Fibroblast of the aortic adventitia (primary cell): ENCODE measurements at places on chromosomes 1 and 21. TPM values are rescaled to one million over a fixed set of nuclear protein-coding genes. Genes with fewer than 3 reads are reported as not detected.

Gene FCGR2B
- not detected in 2 replicates for total RNA-seq

Gene LYPD8
- 0.27 TPM in 1 of 2 replicates, not detected in the other for total RNA-seq

Gene SPRR2F
- not detected in 2 replicates for total RNA-seq

Gene ENAH
- total RNA-seq, result 131 and 148 TPM in 2 replicates

Gene DEGS1
- total RNA-seq, result 32.6 and 125 TPM in 2 replicates

Gene CFHR1
- total RNA-seq, result 1.1 TPM in 1 of 2 replicates, not detected in the other

Gene KIF14
- 1.8 and 13.4 TPM in 2 replicates for total RNA-seq

DNA sequence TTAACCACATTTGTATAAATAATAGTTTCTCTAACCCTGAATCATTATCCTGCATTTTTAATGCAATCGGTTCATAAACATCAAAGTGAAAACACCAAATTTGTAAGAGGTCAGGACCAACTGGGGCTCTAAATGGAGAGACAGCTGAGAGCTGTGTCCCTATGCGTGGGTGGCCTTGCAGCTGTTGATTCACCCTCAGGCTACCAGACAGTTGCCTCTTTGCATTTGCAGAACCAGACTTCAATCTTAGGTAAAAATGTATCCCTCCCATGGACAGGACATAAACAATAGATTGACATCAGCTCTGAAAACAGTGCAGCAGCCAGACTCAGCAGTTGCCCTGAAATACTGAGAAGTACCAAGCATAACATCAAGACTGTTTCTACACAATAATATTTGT lies 8.8 kb upstream of the TGFB2 start:
- no peak for DNase-seq

GRCh38 chr21:33025106-33025488 lies 638 bp upstream of the OLIG2 start:
- no peak for DNase-seq

- DNase-seq, result no peak
These were observed 73.8 kb downstream of the ZNF326 start for GRCh38 chr1:90068611-90069280.

DNA sequence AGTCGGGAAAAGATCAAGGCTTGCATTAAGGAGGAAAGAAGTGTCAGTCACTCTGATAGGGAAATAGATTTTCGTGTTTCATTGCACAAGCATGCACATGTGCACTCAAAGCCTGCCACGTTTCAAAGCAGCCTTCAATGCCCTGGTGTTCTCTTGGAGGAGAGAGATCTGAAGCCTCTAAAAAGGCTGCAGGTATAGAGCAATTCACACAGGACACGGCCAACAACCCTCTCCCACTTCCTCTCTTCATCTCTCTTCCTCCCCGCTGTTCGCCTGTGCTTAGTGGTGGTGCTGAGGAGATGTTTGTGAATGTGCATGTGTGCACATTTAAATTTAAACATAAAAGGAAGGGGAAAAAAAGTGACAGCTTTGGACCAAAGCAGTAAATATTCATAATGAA lies 117.7 kb downstream of the NUF2 start:
- DNase-seq, result no peak

DNA sequence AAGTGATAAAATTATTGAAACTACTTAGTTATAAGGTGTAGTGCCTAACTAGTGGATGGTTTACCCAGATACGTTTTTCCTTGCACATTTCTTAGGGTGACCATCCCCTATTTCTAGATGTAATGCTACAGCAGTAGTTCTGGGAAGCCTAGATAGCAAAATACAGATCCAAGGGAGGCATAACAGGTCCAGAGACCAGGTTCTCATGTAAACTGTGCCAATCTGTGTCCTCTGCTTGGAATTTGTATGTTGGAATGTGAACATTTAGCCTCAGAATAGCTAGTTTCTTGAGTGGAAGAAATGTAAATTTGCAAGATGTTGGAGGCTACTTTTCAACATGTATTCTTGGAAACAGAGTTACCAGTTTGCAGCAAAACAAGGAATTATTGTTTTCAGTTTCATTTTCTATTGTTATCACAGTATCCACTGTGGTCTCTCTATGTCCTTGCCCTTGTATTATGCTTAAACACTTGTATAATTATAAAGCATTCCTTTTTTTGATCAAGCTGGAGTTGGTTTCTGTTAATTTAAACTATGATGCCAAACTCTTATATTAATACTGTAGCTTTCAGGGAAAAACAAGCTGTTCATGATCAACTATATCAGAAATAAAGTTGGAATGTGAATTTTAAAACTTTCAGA lies 102.0 kb upstream of the BRINP3 start:
- DNase-seq, result no peak

- no peak for DNase-seq
These were observed 33.5 kb downstream of the EPHX1 start for GRCh38 chr1:225843426-225843795.

DNA sequence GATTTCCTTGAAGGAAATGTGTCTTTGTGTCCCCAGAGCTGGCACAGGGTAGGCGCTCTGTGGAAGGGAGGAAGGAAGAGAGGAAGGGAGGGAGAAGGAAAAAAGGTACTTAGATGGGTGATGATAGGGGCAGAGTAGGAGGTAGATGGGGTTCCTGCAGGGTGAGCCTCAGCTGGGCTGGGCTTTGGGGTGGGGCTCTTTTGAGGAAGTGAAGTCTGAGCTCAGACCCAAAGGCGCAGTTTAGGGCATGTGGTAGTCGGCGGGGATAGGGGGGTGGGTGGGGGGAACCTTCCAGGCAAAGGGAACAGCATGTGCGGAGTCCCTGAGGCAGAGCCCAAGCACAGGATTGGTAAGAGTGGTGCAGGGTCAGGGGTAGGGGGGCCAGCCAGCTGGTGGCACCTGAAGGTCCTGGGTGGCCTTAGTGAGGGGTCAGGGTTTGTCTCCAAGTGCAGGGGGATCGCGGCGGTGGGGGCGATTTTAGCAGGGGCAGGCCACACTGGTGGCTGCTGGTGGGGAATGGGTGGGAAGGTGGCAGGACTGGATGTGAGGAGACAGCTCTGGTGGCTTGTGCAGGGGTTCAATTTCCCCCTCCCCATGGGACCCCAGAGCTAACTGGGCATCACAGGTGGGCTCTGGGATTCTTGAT lies 8.4 kb upstream of the HTR6 start:
- no peak for DNase-seq

GRCh38 chr1:236100799-236101198 lies 35.9 kb upstream of the NID1 start:
- DNase-seq, result no peak
